ENCODE measurements at places on chromosomes 16 and 17.

- no peak for DNase-seq
Observed at GRCh38 chr17:50537721-50538548, 5.4 kb downstream of the EPN3 start.

DNA sequence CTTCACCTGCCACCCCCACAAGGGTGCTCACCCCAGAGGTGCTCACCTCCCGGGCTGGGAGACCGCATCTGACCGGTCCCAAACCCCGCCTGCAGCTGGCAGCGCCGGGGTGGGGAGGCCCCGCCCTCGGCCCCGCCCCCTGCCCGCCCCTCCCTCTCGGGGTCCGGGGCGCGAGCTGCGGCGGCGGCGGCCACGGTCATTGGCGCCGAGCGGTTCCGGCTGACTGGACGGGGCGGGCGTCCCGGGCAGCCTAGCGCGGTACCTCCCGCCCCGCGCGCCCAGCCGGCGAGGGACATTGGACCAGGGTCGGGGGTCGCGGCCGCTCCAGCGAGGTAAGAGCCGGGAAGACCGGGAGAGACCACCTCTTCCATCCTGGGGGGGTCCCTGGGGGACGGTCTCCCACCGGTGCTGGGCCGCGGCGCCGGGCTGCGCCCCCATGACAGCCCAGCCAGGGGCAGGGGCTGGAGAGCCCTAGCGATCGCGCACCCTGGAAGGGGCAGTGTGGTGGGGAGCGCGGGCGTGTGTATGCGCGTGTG lies at the start of gene CACNG5:
CACNG5 (plus strand) TSS at position 199 of the 536 bp plus-strand sequence. CDS start 42,216 bp downstream, outside the sequence.
- DNase-seq = no peak

- no peak for DNase-seq
Observed at GRCh38 chr17:16980813-16981731, 9.2 kb upstream of the TNFRSF13B start.

GRCh38 chr16:81457326-81458133 lies 12.9 kb downstream of the CMIP start:
- no peak for DNase-seq

GRCh38 chr17:1177016-1177700 lies 2.6 kb downstream of the ABR start:
- DNase-seq = no peak

GRCh38 chr17:6558932-6559752 lies 2.8 kb upstream of the PITPNM3 start:
- no peak for DNase-seq
